ENCODE measurements at places on chromosomes 5 and 9.

DNA sequence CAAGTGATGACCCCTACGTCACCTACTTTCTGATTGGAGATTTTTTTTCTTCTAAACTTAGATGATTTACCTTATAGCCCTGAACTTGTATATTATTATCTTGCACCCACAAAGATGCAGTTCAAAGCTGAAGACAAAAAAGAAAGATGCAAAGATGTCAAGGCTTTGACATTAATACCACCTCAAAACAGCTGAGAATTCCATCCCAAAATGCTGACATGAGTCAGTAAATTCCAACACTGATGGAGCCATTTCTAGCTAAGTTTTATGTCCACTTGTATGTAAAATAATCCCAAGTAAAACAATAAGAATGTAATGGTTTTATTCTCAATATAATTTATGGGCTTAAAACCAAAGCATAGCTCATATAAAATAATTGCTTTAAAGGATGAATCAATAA lies 91.5 kb upstream of the CDH9 start:
- DNase-seq = no peak

- DNase-seq = no peak
These were observed 1.8 kb downstream of the ELAVL2 start for GRCh38 chr9:23823986-23824829.

- DNase-seq = no peak
These were observed 1380.1 kb upstream of the NUDT12 start for GRCh38 chr5:104942735-104943134.

GRCh38 chr9:121852651-121853616 lies 201.5 kb downstream of the DAB2IP start:
- no peak for DNase-seq

- DNase-seq = no peak
These were observed 80.0 kb upstream of the STK32A start for GRCh38 chr5:147154809-147155208.

DNA sequence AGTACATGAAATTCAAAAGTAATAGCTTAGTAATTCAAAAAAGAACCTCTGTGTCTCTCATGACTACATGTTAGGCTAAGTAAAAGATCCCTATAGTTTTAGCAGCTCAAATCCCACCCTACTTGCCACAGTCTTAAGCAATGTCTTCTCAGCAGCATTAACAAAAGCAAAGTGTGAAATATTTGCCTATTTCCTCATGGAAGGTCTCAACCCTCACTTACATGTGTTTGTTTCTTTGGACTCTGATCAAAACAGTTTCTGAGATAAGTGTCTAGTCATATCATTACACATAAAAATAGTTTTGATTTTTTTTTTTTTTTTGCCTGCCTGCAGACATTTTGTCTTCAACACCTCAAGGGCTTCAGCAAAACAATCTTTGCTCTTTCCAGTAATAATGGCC lies 310.5 kb downstream of the CETN3 start:
- no peak for DNase-seq

DNA sequence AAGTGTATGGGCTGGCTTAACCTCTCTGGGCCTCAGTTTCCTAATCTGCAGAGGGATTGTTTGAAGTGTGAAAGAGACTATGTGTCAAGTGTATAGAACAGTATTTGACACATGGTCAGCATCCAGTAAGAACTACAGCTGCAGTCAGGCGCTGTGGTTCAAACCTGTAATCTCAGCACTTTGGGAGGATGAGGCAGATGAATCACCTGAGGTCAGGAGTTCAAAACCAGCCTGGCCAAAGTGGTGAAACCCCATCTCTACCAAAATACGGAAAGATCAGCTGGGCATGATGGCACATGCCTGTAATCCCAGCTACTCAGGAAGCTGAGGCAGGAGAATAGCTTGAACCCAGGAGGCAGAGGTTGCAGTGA lies 31.9 kb upstream of the STING1 start:
- no peak for DNase-seq

DNA sequence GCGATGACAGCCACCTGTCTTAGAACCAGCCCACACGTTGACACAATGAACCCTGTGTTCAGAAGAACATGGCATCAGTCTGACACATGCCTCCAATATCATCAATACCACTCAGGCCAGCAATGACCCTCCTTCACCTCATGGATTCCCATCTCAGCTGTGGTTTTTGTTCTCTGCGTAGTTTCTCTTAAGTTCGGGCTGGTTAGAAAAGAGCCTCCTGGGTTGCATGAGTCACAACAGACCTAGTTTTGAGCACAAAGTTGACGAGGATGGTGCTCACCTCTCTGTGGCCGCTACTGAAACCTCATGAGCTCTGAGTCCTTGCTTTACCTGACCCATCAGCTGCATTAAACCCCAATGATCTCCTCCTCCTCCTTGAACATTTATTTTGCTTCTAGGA lies 299.9 kb downstream of the SPOCK1 start:
- DNase-seq = no peak

- no peak for DNase-seq
These were observed 6.2 kb upstream of the ORM1 start for GRCh38 chr9:114316605-114317230.

GRCh38 chr5:62603934-62604333 lies 25.3 kb downstream of the LRRC70 start:
- DNase-seq = no peak

- DNase-seq = no peak
These were observed 3.0 kb upstream of the SRA1 start for GRCh38 chr5:140560227-140560626.

GRCh38 chr5:143208781-143209510 lies 194.5 kb downstream of the NR3C1 start:
- DNase-seq = no peak

DNA sequence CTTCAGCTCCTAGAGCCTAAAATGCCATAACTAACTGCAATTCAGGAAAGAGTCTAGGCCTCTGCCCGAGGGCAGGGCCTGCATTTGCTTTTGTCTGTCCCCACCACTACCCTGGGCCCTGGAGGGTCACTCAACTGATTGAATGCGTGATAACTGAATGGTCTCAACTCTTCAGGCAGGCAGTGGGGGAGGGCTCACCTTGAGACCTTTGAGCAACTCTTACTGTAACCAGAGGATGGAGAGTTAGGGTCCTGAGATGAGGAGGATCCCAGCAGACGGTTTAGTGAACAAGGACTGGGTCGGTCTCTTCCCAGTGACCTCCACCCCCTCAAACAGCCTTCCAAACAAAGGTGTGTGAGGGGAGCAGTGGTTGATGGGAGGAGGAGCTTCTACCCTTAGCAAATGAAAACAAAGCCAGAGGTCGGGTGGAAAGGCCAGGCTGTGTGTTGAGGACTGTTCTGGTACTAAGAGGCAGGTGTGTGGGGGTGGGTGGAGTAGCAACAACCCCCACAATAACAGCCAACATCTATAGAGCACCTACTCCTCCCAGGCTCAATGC lies 59.4 kb downstream of the CXXC5 start:
- no peak for DNase-seq

- DNase-seq = no peak
These were observed 70.1 kb downstream of the PIP5K1B start for GRCh38 chr9:68775003-68775730.

GRCh38 chr5:98911280-98912040 lies 17.3 kb downstream of the CHD1 start:
- no peak for DNase-seq

DNA sequence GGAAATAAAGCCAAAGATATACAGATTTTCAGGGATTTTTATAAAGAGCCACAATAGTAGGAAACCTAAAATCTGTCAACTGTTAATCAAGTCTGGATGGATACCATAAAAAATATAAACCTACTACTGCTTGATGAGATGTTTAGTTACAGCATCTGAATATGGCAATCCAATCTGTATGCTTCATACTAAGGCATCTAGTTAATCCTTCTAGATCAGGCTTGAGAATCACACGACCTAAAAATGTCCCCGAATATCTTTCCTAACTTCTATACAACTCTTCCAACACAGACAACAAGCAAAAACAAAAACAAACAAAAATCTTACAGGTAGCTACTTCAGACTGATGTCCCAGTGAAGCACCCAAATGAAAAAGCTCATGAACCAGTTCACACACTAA lies 29.8 kb downstream of the SSBP2 start:
- no peak for DNase-seq

- DNase-seq = no peak
These were observed 21.5 kb downstream of the CDK5RAP2 start for GRCh38 chr9:120558454-120558853.

DNA sequence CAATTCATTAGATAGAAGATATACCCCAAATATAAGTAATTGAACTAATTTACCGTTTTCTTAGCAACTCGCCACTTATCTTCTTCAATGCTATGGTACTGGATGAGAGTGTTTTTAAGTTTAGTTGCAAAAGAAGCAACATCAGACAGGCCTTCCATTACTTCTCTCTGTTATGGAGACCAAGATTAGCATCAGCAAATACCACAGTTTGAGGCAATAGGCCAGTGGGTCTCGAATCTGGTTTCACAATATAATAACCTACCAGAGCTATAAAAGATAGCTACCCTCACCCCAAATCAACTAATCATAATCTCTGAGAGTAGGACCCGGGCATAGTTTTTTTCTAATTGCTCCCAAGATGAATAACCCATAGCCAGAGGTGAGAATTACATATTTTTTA lies 5.1 kb downstream of the STARD4 start:
- no peak for DNase-seq

DNA sequence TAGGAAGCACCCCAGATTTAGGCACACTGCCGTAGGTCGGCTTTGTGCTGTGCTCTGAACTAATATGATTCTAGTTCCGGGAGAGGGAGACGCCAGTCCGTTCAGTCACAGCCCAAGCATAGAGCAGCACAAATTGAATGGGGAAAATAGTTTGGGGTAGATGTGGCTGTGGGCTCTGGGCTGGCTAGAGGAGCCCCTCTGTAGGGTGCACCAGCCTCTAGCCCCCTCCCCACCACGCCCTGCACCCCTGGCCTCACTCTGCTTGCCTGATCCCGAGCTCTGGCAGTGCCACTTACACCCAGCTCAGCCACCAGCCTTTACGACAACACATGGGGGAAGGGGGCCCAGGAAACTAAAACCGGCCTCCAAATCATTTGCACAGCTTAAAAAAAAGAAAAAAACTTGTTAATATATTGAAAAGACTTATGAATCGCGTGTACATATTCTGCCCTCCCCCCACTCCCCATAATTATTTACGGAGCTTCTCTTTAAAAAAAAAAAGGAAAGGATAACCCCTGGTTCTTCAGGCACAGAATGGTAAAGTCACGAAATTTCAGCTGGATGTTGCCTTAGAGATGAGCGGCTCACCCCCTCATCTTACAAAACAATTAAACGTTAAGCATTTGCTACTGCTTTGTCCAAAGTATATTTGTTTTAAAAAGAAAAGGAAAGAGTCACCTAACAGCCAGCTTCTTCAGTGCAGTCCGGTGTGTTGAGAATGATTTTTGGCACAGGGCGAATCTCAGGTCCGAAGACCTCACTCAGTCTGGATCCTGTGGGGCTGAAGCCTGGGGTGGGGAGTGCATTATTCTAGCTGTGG lies 3.5 kb downstream of the LMX1B start:
- DNase-seq = no peak

- no peak for DNase-seq
These were observed 3.0 kb downstream of the GDNF start for GRCh38 chr5:37836592-37837413.

DNA sequence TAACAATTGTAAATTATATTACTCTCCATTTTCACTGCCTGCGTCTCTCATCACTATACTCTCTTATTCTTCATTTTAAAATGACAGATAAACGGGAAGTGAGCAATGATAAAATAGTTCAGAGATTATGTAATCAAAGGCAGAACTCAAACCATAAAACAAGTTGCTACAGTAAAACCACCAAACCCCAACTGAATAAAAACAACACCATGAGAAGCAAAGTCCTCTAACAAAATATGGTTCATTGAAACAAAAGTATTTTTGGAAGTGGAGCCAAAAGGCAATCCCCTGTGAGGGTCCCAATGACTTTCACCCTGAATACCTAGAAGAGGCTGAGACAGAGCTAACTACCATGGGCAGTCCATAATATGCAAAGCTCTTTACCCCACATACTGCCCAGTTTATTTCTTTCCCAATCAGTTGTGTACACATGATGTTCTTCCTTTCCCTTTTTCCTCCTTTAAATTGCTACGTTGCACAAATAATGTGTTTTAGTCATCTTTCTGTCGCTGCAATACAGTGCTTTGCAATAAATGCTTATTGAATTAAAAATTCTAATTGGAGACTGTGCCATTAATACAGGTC lies 64.0 kb upstream of the PTGER4 start:
- no peak for DNase-seq

- no peak for DNase-seq
These were observed 59.0 kb downstream of the STARD4 start for GRCh38 chr5:111453295-111453694.

DNA sequence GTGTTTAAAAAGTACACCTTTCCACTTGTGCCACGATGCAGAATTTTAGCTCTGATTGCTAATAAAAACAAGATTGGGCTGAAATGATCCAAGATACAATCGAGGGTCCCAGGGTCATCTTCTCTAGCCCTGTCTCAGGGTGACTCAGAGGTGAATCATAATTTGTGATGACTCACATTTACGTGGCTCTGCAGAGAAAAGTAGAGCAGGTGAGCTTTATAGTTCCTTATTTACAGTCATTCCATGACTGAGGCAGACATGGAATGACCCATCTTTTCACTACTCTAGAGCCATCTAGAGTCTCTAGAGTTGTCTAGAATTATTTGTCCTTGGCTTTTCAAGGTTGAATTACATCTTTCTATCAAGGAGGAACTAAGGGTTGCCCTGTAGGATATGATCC lies 155.2 kb downstream of the GAS1 start:
- no peak for DNase-seq

DNA sequence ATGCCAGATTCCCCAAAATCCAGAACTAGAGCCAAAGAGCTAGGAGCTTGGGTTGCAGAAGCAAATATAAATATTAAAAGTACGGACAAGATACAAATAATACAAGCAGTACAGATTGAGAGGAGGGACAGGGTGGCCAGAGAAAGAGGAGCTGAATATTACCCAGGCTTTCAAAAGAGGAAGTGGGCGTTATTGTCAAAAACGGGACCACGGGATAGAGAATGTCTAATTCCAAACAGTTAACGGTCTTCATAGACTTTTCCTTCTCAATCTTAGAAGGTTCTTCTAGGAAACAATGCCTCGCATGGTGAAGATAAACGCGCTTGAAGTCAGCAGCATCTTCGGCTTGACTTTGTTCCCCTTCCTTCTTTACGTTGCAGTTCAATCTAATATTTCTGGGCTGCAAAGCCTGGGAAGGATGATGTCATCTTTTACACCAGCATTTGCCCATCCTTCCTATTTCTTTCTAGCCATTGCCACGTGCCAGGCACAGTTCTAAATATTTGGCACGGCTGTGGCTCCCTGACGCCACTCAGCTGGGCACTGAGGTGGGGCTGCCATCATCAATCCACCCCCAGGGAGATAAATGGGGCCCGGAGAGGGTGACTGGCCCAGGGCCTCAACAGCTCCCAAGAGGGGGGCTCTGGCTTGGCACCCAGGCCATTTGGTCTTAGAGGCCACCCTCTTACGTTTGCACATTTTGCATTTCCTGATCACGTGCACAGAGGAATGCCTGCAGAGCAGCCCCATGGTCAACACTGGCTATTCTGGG lies 16.3 kb upstream of the OLFM1 start:
- no peak for DNase-seq

DNA sequence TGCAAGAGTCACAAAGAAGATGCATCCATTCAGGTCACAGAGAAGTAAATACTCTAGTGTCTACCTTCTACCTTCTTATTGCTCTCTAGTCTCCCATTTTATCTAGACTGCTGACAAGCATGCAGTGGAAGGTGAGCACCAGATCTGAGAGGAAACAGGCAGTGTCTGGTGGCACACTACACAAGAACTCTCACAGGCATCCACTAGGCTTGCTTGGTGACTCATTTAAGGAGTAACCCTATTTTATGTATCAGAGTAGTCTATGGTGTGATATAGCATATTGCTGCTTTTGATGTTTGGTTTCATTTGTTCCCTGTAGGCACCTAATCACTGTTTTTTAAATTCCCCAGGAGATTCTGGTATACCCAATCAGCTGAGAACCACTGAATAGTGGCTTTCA lies 1.6 kb upstream of the THBS4 start:
- no peak for DNase-seq
